ENCODE measurements at places on chromosomes 7 and 10.

DNA sequence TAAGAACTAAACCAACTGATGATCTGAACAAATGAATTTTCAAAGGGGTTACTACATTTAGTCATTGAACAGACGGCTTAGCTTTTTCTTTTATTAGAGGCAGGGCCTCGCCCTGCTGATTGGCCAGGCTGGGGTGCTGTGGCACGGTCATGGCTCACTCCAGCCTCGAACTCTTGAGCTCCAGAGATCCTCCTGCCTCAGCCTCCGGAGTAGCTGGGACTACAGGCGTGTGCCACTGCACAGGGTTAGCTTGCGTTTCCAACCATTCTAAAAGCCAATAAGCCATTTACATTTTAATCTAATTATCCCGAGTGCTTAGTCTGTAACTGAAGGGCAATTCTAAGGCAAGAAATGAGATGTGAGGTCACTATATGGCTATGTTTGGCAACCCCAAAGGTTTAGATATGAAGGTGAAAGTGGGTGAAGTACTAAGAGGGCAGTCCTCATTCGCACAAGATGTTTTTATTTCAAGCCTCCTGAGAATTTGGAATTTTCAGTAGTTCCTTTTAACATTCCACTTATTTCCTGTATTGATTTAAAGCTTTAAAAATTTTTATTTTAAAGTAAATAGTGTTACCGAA is 1.6 kb upstream of the CDK13 start:
- peak; percentile 24 for DNase-seq

DNA sequence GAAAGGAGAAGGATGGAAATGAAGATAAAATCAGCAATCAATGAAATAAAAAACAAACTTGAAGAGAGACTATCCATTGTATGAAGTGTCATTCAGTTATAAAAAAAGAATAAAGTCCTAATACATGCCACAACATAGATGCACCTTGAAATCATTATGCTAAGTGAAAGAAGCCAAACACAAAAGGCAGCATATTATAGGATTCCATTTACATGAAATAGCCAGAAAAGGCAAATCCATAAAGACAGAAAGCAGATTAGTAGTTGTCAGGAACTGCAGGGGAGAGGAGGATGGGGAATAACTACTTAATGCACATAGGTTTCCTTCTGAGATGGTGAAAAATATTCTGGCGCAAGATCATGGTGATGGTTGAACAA is 6.6 kb upstream of the PON1 start:
- DNase-seq = no peak

GRCh38 chr10:8556321-8556720 is 501.8 kb downstream of the GATA3 start:
- DNase-seq = no peak

DNA sequence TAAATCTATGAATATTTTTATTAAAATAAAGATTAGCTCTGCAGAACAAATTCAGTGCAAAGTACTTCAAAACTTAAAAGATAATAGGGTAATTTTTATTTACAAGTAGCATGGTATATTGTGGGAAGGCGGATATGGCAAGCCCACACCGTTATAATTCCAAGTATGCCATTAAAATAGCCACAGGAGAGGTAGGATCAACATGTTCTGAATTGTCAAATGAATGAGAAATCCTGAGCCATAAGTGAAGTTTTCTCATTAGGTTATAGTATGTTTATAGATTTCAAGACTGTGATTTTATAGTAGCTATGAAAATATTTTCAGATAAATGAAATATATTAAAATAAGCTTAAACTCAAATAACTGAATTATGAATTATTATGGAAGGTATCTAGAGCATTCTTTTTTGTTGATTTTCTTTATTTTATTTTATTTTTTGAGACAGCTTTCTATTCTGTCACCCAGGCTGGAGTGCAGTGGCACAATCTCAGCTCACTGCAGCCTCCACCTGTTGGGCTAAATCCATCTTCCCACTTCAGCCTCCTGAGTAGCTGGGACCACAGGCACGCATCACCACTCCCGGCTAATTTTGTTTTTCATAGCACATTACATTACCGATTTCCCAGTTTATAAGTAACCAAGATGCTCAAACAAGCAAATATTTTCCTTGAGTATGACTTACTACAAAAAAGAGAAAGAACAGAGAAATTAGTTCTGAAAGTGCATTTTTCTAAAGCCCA is 956.6 kb downstream of the GATA3 start:
- no peak for DNase-seq

- no peak for DNase-seq
Measured at GRCh38 chr7:139601176-139601575, 77.7 kb downstream of the CLEC2L start.

DNA sequence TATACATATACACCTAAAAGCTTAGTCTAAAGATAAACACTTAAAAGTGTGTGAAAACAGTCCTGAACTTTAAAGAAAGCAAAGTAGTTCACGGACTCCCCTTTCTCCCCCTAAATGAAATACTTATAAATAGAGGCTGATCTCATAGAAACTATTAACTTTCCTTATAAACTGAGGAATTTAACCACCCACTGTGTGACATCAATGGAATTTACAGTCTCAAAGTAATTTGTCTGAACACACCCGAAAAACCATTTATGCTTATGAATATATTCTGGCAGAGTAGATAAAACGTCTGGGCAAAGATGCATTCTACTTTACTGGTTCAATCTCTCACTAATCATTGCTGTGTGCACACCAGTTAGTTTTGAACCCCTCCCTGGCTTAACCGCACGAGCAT is 181.8 kb upstream of the DGKB start:
- DNase-seq = no peak

GRCh38 chr10:24822590-24822989 is 98.9 kb upstream of the ARHGAP21 start:
- peak; percentile 55 for DNase-seq

- no peak for DNase-seq
Measured at GRCh38 chr7:101273206-101273605, 28.3 kb upstream of the FIS1 start.

- no peak for DNase-seq
Measured at GRCh38 chr7:14748461-14748860, 154.1 kb downstream of the DGKB start.

- peak; percentile 70 for DNase-seq
Measured at GRCh38 chr10:70478191-70479164, at the start of gene PALD1. TSS of gene PALD1 (plus strand) at chr10:70478767. CDS start at chr10:70525952, 47,185 bp downstream.

DNA sequence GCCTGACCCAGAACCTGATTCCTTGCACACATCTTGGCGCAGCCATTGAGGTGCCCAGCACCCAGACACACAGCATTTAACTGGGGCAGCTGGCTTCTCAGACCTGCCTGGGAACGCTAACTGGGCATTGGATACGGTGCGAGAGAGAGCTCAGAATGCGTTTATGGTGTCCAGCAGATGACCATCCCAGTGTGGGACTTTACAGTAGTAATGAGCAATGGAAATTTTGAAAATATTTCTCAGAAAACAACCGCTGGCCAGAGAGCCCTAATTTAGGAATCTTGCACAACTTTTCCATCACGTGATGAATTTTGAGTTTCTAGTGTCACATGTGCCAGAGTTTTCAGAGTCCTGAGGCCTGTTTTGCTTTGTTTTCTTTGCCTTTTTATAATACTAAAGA is 78.2 kb upstream of the SEC61G start:
- DNase-seq = no peak

- DNase-seq = no peak
Measured at GRCh38 chr10:122244001-122244975, 26.8 kb upstream of the BTBD16 start.
